ENCODE measurements at places on chromosomes 7 and 10. TPM values are rescaled to one million over a fixed set of nuclear protein-coding genes. Genes with fewer than 3 reads are reported as not detected.

The OR2A2 gene
- not detected for total RNA-seq

The ODAD2 gene
- total RNA-seq: 0.25 TPM

The TEX36 gene
- total RNA-seq: not detected

The TAC1 gene
- 0.36 TPM for total RNA-seq

The AGR2 gene
- 4.6 TPM for total RNA-seq

The TMEM213 gene
- not detected for total RNA-seq

The TSPAN15 gene
- total RNA-seq: 20.9 TPM

The DRGX gene
- not detected for total RNA-seq

The GIMAP7 gene
- total RNA-seq: not detected

The CLDN3 gene
- 10.6 TPM for total RNA-seq

The GIMAP8 gene
- total RNA-seq: not detected

The FLNC gene
- 176 TPM for total RNA-seq

The PNLIPRP3 gene
- not detected for total RNA-seq

The METTL27 gene
- total RNA-seq: 8.7 TPM

The VPS37D gene
- 16.1 TPM for total RNA-seq

The GIMAP6 gene
- total RNA-seq: not detected

The KLF14 gene
- 1.0 TPM for total RNA-seq

DNA sequence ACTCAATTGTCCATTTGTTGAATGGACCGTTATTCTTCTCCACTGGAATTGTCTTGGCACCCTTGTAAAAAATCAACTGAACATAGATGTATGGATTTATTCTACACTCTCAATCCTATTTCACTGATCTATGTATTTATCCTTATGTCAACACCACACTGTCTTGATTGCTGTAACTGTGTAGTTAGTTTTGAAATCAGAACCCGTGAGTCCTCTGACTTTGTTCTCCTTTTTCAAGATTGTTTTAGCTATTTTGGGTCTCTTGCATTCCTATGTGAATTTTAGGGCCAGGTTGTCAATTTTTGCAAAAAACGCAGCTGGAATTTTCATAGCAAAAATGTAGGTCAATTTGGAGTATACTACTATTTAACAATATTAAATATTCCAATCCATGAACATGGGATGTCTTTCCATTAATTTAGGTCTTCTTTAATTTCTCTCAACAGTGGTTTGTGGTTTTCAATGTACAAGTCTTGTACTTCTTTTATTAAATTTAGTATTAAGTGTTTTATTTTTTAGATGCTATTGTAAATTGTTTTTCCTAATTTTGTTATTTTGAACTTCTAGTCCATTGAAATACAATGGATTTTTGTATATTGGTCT is 10.0 kb downstream of the CAMK2B start:
- DNase-seq: no peak

DNA sequence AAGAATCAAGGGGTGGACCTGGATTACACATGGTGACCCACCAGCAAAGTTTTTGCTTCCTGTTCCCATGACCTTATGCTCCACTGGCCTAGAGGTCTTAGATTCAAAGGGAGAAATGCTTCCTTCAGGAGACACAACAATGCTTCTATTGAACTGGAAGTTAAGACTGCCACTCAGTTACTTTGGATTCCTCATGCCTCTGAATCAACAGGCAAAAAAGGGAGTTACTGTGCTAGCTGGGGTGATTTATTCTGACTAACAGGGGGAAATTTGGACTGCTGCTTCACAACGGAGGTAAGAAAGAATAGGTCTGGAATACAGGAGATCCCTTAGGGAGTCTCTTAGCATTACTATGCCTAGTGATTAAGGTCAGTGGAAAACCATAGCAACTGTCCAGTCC is 10.3 kb downstream of the TMEM229A start:
- DNase-seq: no peak

DNA sequence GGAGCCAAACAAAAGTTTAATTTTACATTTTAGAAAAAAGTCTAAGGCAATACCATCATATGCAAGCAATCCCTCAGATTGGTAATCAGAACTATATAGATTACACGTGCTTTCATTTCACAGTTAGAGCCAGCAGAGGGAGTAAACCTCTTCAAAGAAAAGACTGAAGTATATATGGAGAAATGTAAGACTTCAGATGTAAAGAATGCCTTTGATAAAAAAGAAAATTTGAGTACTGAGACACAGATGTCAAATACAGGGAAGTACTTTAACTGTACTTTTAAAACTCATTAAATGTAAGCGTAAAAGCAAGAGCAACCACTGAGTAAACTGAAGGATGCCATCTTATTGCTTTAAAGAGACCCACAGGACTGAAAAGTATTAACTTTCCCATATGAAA is 101.4 kb upstream of the FAM133B start:
- DNase-seq: no peak

- no peak for DNase-seq
These were observed 1055.5 kb upstream of the GHITM start for GRCh38 chr10:83083831-83084230.

- no peak for DNase-seq
These were observed 60.1 kb downstream of the DENND11 start for GRCh38 chr7:141641876-141642275.

- DNase-seq: no peak
These were observed 154.0 kb downstream of the TCF7L2 start for GRCh38 chr10:113104047-113104446.

- DNase-seq: no peak
These were observed 164.6 kb upstream of the SH2B2 start for GRCh38 chr7:102122026-102122425.

- no peak for DNase-seq
These were observed 51.1 kb upstream of the NANOS1 start for GRCh38 chr10:118978316-118978997.

DNA sequence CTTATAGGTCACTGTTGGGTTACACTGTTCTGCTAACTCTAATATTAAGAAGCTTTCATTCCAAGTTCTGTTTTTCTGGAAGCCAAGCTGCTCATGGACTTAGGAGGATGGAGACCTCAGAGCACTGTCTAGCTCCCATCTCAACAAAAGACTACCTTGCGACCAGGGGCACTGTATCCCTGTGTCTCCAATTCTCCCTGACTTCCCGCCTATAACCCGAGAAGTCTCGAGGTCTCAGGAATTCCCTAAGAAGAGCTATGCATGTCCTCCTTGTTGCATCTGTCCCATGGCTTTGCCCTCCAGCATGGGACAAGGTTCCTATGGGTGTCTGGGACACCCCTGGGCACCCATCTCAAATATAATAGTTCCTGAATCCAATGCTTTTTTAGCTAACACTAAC is 31.2 kb downstream of the BTBD16 start:
- DNase-seq: no peak

GRCh38 chr7:50853311-50853710 is 70.6 kb upstream of the GRB10 start:
- no peak for DNase-seq

- no peak for DNase-seq
These were observed 228.9 kb downstream of the AGMO start for GRCh38 chr7:15332956-15333355.

GRCh38 chr10:34333513-34333912 is 481.6 kb downstream of the PARD3 start:
- DNase-seq: no peak

- DNase-seq: no peak
These were observed 2.5 kb downstream of the NIPSNAP2 start for GRCh38 chr7:55966851-55967250.

DNA sequence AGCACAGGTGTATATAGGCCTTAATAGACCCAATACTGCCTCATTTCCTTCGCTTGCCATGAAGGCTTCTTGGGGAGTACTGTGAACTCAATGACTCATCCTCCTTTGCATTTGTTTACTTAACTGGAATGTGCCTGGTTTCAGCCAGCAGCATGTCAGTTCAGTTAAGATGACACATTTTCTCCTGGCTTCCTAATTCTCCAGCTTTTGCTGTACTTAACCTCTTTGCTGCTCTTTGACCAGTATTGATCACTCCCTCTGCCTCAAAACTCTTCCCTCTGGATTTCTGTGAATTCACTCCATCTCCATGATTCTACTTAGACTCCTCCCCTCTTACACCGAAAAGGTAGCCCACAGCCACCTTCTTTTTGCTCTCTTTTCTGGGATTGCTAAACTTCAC is 135.7 kb downstream of the MAGI2 start:
- DNase-seq: no peak

- no peak for DNase-seq
These were observed 89.9 kb downstream of the RNF216 start for GRCh38 chr7:5691606-5692005.

- DNase-seq: no peak
These were observed 41.4 kb upstream of the IKZF1 start for GRCh38 chr7:50262916-50263690.

DNA sequence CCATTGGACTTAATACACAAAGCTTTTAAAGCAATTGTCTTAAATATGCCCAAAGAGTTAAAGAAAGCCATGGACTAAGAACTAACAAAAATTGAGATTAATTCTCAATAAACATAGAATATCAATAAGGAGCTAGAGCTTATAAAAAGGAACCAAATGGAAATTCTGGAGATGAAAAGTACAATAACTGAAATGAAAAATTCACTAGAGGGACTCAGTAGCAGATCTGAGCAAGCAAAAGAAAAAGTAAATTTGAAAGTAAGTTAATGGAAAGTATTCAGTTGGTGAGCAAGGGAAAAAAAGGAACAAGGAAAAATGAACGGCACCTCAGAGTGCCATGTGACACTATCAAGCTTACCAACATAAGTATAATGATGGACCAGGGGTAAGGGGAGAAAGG is 209.8 kb downstream of the FZD1 start:
- no peak for DNase-seq
